NCI-H1105 (cell line): ENCODE measurements at places on chromosomes 7 and 10.

GRCh38 chr7:46850563-46851330, 731.2 kb downstream of the TNS3 start:
- no peak for DNase-seq

GRCh38 chr7:18648849-18649758, 153.6 kb downstream of the HDAC9 start:
- DNase-seq, result no peak

DNA sequence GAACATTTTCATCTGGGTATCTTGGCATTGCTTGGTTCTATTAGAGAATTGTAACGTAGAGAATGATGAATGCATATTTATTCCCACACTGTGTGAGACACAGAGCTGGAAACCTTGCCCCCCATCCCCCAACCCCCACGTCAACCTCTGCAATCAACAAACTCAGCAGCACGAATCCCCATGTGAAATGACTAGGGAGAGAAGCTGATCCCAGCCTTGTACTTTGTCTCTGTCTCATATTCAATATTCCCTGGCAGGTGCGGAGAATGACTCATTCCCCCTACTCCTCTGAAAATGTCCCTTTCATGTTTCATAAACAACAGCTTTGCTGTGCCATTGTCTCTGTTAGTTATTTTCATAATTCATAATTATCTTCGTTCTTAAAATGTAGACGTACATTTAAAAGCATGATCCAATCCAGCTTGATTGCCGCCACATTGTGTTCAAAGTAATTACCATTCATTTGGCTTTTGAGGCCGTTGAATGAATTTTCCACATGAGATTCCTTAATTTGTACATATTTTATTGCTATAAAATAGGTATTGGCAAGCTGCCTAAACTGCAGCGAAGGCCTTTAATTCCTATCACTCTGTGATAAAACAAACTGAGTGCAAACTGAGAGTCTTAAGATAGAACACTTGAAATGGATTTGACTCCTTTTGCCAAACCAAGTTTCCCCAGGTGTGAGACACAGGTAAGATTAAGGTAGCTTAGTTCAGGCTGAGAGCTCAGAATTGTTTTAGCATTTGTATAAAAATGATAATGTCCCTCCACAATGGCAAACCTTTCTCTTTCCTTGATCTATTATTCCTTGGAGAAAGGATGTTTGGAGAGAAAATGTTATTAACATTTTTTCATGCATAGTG, 920.2 kb downstream of the TYW1 start:
- peak; percentile 96 for DNase-seq

GRCh38 chr7:124801330-124801895, 35.8 kb upstream of the GPR37 start:
- DNase-seq, result no peak

DNA sequence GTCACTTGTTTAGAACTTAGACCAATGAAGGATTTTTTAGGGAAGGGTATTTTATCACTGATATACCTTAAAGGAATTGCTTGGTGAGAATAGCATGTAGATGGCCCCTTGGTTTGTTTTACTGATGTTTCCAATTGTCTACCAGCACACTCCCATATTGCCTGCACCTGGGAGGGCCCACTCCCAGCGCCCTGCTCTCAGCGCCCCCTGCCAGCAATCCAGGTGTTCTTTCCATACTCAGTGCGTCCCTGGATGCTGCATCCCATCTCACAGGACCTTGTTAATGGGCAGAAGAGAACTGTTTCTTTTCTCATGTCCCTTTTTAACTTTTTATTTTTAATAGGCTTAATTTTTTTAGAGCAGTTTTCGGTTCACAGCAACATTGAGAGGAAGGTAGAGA, 24.1 kb upstream of the SFRP5 start:
- DNase-seq, result no peak

- DNase-seq, result no peak
Observed at GRCh38 chr10:105150259-105150880, 509.3 kb downstream of the SORCS3 start.

- DNase-seq, result no peak
Observed at GRCh38 chr10:131806646-131807317, 94.0 kb upstream of the PPP2R2D start.
